ENCODE measurements at places on chromosomes 7 and 10. TPM values are rescaled to one million over a fixed set of nuclear protein-coding genes. Genes with fewer than 3 reads are reported as not detected.

DNA sequence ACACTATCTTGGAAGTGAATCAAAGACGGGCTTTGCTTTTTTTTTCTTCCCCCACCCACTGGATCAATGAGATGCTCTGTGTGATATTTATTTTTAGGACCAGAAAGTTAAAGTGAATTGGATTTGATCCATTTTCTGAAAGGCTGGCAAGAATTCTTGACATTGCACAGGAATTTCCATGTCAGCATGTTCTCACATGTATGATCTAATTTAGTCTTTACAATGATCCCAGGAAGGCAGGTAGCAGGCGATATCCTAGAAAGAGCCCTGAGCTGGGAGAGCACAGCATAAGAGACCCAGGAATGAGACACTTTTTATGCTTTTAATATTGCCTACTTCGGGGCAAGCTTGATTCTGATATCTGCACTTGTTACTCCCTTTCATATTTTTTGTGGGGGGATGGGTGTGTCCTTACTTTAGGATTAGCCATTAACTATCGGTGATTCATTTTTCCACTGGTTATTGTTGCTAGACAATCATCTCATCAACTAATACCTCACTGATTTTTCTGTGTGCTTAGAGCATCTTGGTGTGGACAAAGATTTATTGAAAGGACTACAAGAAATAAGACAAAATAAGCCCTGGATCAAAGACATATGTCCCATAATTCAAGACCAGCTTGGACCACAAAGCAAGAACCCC lies 58.1 kb downstream of the NRP1 start:
- no peak for DNase-seq

DNA sequence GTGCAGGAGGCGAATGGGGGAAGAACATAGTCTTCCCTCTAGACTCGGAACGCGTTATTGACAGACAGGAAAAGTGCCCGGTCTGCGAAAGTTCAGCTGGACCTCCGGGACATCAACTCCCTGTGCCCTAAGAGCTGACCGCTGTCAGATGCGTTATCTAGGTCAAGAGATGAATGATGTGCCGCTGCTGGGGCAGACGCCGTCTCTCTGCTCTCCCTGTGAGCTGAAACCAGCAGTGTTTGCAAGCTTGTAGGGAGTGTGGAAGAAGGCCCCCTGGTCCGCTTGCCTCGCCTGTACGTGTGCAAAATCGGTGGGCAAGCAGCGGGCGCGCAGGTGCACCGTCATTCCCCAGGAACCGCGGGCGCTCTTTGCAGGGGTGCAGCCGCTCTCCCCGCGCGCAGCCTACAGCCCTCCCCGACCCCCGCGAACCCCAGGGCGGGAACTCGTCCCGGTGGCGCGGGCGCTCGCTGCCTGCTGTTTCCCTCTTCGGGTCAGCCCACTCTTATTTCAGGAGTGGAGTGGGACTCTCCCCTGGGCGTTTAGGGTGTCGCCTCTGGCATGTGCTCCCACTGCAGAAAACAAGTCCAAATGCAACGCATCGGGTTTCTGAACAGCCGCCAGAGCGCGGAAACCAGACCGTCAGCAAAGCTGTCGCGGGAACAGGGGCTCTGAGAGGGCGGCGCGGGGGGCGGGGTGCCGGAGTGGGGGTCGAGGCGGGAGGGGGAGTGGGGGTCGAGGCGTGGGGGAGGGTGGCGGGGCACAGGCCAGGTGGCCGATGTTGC lies 1.8 kb upstream of the PFKFB3 start:
- peak; percentile 45 for DNase-seq

- DNase-seq = no peak
Observed at GRCh38 chr10:24007359-24007758, 201.6 kb upstream of the KIAA1217 start.

GRCh38 chr10:61961278-61961677 lies 59.8 kb downstream of the ARID5B start:
- no peak for DNase-seq

DNA sequence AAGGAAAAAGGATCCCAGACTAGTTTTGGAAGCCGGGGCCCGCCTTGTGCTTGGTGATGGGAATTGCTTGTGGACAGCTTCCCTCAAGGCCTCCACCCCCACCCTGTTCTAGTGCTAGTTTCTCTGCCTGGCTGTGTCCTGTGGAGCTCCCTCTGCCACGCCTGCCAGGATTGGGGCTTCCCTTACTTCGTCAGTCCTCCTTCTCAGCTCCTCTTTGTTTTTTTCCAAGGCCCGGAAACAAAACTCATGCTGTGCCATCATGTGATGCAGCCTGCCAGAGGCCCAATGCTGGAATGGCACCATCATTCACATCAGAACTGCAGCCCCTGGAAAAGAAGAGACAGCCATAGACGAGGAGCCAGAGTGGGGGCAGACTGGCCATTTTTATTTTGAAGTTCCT lies 11.2 kb downstream of the YKT6 start:
- no peak for DNase-seq

GRCh38 chr10:60490013-60490412 lies 100.3 kb upstream of the ANK3 start:
- DNase-seq = no peak

DNA sequence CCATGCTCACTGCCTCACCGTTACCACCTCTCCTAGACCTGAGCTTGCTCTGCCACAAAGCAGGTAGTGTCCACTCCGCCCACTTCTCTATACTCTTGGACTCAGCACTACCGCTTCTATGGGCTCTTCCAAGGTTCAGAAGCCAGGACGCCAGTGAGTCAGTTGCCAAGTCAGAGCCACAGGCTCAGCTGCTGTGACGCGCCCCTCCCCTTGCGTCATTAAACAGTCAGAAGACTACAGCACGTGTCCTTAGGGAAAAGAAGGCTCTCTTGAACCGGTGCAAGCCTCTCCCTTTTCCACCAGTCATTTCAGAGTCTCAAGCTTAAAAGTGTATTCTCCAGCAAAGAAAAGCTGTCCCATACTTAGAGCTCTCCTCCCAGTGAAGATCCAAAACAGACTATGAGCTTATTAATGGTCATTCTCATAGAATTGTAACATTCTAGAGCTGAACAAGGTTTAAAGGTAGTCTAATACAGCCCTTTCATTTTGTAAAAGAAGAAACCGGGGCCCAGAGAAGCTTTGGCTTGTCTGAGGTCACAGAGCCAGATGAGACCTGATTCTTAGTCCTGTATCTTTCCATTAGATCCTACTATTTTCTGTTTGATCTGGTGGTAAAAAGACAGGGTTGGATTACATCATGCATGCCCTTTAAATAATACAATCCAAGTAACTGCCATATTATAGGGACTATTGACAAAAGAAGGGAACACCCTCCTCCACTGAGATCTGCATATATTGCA lies 40.9 kb upstream of the MET start:
- no peak for DNase-seq

DNA sequence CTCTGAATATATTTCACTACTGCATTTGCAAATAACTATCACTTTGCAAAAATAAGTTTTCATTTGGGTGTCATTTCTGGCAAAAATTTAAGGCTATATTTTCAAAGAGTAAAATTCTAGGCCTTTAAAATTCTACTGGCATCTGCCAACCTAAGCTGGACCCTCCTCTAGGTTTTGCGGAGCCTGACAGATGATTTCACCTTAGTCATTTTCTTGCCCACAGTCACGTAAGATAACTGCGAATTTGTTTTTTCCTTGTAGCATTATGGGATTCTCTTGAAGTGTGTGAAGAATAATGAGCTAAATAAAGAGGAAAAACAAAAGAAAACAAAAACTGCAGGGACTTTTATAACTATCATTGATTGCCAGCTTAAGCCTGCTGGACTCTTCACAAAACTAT lies 7.8 kb downstream of the MEOX2 start:
- no peak for DNase-seq

GRCh38 chr7:149854611-149855360 lies 16.6 kb downstream of the ZNF862 start:
- DNase-seq = peak; percentile 34

- DNase-seq = peak; percentile 39
Observed at GRCh38 chr10:66925896-66926715, at the start of gene LRRTM3. Gene LRRTM3, plus strand, starts transcription at chr10:66926036.

- DNase-seq = no peak
Observed at GRCh38 chr7:149281508-149282330, 19.7 kb downstream of the ZNF783 start.

GRCh38 chr10:67602268-67602950 lies 93.6 kb downstream of the CTNNA3 start:
- DNase-seq = peak; percentile 91

DNA sequence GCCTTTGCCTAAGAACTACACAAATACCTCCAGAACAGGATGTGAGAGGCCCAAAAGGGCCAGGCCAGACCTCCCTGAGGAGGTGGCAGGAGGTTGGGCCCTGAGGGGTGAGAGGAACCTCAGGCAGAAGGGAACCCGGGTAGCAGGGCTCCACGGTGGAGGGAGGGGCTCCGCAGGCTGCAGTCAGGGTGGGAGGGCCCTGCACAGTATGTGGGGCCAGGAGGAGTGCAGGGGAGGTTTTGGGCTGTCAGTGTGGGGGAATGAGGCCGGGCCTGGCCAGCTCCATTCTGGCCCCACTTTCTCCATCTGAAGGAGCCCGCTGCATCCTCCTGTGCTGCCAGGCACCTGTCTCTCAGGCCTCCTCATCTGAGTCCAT lies 25.9 kb downstream of the DNAJB12 start:
- no peak for DNase-seq

DNA sequence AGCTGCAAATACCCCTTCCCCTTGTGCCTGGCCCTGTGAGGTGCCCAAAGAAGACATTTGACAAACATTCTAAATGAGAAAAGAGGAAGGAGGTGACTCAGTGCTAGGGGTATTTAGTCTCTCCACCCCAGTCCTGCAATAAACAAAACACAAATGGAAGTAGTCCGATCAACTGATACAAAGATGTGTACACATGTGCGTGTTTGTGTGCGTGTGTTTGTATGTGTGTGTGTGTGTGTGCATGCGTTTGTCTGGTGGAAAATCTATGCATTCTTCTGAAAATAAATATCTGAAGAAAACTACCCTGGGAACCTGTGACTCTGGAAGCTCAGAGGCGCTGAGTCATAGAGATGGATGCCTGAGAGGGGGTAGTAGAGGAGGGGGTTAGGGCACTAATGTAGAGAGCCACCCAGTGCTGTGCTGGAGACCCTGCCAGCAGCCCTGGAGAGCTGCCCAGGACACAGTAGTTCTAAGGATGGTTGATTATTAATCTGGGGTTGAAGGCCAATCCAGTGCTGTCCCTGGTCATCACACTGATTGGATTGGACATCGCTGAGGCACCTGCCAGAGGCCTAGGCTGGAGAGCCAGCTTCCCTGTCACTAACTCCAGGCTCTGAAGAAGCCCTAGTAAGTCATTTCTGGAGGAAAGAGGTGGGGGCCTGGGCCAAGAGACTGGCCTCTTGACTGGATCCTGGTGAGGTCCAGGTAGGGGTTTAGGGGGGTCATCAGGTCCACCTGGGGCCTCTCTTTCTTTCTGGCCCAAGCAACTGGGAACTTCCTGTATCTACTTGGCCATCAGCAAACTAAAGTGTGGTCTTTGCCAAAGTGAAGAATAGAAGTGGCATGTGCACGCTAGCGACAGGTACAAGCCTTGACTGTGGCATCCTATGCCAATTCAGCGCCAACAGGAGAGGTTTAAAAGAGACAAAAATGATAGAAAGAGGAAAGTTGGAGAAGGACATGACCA lies 18.5 kb downstream of the SFTPA1 start:
- DNase-seq = no peak

DNA sequence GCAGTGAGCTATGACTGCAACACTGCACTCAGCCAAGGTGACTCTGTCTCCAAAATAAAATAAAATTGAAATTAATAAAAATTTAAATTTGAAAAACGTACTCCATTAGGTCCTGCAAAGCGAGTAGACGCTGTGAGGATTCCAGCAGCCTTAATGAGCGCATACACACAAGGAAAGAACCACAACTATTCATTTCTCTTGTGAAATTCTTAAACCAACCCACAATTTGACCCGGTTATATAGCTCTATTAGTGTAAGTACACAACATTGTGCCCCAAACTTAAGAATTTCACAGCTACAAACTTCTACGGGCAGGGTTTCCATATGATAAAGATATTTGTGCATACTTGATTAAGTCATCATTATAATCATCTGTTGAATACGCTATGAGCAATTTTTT lies 84.4 kb downstream of the PARD3 start:
- DNase-seq = no peak

GRCh38 chr10:131905267-131905571 lies 4.4 kb downstream of the PPP2R2D start:
- no peak for DNase-seq

DNA sequence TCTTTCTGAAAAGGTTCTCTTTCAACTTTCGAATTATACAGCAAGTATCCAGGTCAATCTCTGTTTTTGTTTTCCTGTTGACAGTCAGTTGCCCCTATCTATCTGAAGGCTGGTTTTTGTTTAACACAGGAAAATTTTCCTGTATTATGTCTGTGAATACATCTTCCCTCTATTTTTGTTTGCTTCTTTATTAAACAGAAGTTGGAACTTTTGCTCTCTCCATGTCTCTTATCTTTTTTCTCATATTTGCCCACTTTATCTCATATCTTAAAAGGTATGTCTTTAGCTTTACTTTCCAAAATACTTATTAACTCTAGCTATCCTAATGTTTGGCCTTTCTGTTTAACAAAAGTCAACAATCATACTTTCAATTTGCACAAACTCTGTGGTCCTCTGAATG lies 95.0 kb downstream of the BRAF start:
- DNase-seq = no peak

DNA sequence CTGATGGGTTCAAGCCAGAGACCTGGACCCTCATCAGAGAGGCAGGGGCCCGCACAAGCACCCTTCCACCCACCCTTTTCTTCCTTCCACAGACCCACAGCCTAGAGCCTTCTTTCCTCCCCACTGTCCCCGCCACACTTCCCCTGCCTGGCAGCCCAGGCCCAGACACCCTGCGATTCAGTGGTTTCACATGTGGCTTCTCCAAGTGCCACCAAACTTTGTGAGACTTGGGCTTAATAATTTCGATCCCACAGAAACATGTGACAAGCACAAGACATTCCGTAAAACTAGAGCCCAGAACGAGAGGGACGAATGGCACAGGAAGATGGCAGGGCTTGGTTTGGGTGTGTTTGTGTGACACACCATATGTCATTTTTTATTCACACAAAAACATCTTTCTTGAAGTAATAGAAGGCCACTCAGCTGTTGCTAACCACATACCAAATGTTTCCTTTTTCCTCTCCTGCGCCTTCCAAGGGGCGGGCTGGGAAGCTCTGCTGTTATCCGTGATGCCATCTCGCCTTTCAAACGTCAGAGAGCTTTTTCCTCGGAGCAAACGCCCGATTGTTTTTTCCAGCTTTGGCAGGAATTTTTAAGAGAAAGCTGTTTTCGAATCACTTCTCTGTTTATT lies 162.9 kb downstream of the GRK5 start:
- peak; percentile 58 for DNase-seq

- DNase-seq = no peak
Observed at GRCh38 chr7:145123502-145123901, 287.6 kb upstream of the TPK1 start.

Gene DNAH11
- total RNA-seq = 0.20 TPM

Gene MYL10
- total RNA-seq = not detected

Gene CALY
- total RNA-seq = not detected

Gene GBX1
- total RNA-seq = not detected

Gene TUBB8
- not detected for total RNA-seq

Gene DDC
- total RNA-seq = not detected

Gene RBP3
- not detected for total RNA-seq

Gene HOXA6
- 2.4 TPM for total RNA-seq

Gene SLC25A13
- 23.2 TPM for total RNA-seq

Gene AZGP1
- not detected for total RNA-seq

Gene ADARB2
- total RNA-seq = 2.0 TPM
